ENCODE measurements at places on chromosomes 4 and X. TPM values are rescaled to one million over a fixed set of nuclear protein-coding genes. Genes with fewer than 3 reads are reported as not detected.

DNA sequence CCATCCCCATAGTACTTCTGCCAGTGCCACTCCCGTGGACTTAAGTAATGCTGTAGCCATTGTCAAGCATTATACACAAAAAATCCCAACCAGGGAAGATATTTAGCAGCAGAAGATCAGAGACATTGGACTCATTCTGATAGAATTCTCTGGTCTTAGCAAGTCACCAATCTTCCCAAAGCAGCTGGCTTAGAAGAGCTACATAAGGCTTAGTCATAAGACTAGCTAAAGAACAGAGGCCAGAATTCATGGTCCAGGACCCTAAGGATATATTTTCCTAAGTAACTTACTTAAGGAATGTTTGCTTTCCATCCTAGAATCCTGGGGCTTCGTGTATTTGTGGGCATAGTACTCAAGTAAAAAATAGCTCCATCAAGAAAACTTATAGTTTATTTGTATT is 100.3 kb upstream of the SLIT2 start:
- DNase-seq, result no peak

DNA sequence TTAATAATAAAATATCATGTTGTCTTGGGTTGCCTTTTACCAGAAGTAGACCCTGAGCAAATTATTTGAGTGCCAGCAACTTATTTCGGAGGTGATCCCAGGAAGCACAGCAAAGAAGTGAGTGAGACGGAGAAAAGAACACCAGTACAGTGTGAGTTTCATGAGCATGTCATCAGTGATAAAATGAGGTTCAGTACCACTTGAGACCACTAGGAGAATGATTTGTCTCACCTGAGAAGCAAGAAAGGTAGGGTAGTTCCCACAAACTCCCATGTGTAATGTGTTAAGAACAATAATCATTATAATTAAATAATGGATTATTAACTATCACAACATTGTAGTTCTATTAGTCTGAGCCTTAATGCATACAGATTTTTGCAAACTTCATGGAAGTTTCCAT is 112.8 kb upstream of the DMD start:
- no peak for DNase-seq

Gene DMRTC1B
- total RNA-seq, result not detected

Gene BTK
- total RNA-seq, result 13.9 TPM

DNA sequence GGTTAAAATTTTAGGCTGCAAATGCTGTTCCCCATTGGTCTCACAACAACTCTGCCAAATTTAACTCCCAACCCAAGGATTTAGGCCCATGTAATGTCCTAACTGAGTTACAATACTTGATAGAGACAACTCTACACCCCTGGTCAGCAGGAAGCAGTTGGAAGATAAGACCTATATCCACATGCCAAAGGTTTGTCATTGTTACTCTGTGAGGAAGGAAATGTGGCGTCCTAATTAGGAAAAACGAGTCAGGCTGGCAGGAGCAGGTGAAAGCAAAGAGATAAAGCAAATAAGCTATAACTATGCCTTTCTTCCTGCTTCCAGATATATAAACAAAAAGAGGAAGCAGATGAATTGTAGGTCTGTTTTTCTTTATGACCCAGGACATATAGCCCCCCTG is 69.1 kb downstream of the SPIN4 start:
- no peak for DNase-seq

GRCh38 chr4:172096786-172097185 is 283.6 kb downstream of the GALNTL6 start:
- no peak for DNase-seq

Gene SPANXD
- total RNA-seq, result not detected

Gene PWWP3B
- 32.3 TPM for total RNA-seq

- no peak for DNase-seq
Observed at GRCh38 chrX:6904156-6904555, 243.4 kb upstream of the STS start.

- no peak for DNase-seq
Observed at GRCh38 chrX:18617407-18617750, 54.5 kb downstream of the RS1 start.

- no peak for DNase-seq
Observed at GRCh38 chrX:154002215-154002719, 17.4 kb downstream of the IRAK1 start.

Gene FAM50A
- total RNA-seq, result 83.2 TPM

DNA sequence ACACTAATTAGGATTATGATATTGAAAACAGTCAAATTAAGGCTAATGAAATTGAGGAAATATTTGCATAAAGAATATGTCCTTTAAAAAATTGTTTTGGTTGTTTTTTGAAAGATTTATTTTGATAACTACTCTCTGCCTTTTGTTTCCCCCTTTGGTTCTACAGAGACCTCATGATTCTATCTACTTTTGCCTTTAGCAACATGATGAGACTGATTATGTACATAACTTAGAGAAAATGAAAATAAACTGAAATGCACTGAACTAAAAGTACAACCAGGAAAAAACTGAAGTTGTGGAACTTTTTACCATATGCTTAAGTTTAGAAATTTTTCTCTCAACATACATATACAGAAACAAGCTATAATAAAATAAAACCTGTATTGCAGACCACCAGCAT is 21.4 kb downstream of the EXOC1 start:
- DNase-seq, result no peak

DNA sequence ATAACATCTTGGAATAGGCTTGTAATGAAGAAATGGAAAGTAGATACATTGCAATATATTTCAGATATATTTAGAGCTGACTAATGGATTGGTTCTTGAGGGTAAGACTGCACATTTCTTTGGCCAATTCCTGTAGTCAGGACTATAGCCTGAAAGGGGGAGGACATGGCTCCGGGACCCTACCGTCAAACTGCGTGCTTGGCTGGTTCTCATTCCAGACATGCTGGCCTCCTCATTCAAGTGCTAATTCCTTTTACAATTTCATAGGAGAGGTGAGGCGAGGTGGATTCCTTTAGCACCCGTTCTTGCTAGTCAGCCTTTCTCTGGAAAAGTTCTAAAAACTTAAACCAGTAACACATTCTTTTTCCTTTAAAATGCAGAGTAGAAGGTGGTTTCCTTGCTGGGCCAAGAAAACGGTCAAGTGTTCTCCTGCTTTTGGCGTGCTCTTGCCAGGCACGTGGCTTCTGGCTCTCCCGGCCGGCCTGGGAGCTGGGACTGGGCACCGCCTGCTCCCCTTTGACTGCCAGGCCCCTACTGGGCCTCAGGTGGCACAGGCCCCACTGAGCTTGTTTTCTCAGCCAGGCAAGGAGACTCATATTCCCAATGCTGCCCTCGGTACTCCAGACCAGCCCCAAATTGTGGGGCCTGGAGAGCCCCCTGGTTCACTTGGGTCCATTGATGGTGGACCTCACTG is 167.2 kb downstream of the STK32B start:
- DNase-seq, result no peak

DNA sequence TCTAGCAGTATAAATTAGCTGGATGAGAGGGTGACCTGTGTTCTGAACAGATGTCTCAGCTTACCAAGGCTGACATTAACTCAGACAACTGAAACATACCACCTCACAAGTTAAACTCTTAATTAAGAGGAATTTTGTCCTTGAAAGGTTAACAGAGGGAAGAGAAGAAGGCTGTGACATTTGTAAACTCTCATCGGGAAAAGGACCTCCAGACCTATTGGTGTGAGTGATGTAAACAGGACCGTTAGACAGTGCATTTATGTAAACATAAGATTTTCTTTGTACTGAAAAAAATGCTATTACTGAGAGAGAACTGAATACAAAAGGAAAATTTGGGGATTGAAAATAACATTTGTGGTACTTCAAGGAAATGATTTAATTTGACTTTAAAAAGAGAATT is 308.4 kb upstream of the DIAPH2 start:
- no peak for DNase-seq

DNA sequence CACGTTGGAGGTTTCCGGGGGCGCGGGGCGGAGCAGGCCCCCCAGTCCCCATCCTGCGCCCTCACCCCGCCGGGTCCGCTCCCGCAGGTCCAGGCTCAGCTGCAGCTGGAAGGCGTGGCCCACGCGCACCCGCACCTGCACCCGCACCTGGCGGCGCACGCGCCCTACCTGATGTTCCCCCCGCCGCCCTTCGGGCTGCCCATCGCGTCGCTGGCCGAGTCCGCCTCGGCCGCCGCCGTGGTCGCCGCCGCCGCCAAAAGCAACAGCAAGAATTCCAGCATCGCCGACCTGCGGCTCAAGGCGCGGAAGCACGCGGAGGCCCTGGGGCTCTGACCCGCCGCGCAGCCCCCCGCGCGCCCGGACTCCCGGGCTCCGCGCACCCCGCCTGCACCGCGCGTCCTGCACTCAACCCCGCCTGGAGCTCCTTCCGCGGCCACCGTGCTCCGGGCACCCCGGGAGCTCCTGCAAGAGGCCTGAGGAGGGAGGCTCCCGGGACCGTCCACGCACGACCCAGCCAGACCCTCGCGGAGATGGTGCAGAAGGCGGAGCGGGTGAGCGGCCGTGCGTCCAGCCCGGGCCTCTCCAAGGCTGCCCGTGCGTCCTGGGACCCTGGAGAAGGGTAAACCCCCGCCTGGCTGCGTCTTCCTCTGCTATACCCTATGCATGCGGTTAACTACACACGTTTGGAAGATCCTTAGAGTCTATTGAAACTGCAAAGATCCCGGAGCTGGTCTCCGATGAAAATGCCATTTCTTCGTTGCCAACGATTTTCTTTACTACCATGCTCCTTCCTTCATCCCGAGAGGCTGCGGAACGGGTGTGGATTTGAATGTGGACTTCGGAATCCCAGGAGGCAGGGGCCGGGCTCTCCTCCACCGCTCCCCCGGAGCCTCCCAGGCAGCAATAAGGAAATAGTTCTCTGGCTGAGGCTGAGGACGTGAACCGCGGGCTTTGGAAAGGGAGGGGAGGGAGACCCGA is 14.0 kb downstream of the SHOX start:
- no peak for DNase-seq

DNA sequence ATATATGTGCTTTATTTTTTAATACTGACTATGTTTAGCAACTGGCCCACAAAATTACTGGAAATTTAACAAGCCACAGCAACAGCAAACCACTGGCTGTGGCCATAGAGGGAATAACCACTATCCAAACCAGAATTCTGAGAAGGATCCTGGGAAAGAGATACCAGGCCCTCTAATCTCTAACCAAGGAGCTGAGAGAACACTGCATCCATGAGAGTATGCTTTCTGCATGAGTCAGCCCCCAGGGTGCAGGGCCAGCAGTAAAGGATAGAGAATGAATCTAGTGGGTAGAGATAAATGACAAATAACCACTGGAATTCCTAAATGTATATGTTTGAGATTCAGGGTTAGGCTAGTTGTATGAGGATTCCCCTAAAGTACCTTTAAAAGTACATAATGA is 221.8 kb downstream of the KIT start:
- no peak for DNase-seq

DNA sequence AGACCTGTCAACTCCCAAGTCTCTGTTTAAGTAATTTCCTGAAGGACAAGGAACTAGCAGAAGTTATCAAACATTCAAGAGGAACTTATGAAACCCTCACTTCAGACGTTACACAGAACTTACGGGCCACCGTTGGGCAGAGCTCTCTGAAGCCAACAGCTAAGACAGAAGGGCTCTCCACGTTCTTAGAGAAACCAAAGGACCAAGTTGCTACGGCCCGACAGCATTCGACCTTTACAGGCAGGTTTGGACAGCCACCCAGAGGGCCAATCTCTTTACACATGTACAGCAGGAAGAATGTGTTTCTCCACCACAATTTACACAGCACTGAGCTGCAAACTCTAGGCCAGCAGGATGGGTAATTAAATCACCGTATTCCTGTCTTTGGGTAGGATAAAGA is 705.1 kb upstream of the GRID2 start:
- no peak for DNase-seq
